ENCODE measurements at places on chromosomes 5 and 9.

GRCh38 chr5:132024789-132025402, 13.4 kb upstream of the ACSL6 start:
- peaks cover 16% of the 10 kb centered on the region for H3K4me1 ChIP-seq
- DNase-seq, result no peak
- H3K4me3 ChIP-seq, result no peak overlapping the region
- peaks cover under 1% of the 10 kb centered on the region for H3K36me3 ChIP-seq

DNA sequence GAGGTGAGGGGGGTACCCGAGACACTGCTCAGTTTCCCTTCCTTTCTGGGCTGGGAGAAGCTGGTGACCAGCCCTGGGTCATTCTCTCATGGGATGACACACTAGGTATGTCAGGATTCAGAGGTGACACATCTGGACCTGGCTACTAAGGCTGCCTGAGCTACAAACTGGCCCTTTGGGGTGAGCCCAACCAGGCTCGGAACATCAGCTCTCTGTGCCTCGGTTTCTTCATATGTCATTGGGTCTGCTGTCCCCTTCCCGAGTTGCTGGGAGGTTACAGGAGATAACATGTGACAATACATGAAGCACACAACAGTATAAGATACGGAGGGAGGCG, 11.8 kb downstream of the CARD19 start:
- H3K36me3 ChIP-seq, result peaks cover 28% of the 10 kb centered on the region
- H3K4me3 ChIP-seq, result no peak overlapping the region
- DNase-seq, result no peak
- H3K27ac ChIP-seq, result peak overlapping the region; percentile 39
- H3K27me3 ChIP-seq, result no peaks in the 10 kb centered on the region
- peaks cover 61% of the 10 kb centered on the region for H3K4me1 ChIP-seq

DNA sequence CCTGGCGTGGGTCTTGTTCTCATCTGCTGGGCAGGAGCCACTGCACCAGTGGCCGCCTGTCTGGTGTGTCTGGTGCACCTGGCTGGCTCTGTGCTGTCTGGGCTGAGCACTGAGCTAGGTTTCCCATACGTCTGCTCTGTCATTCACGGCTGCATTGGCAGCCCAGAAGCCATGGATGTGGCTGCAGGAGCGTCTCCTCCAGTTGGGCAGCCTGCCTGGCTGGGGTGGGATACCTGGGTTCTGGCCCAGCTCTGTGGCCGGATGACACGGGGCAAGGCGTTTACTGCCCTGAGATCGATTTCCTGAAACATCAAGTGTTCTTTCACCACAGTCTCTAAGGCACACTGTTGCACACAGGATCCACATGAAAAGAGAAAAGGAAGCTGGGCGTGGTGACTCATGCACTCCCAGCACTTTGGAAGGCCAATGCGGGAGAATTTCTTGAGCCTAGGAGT, 25.5 kb upstream of the SLC25A51 start:
- H3K27me3 ChIP-seq, result no peaks in the 10 kb centered on the region
- no peak overlapping the region for H3K4me3 ChIP-seq
- H3K36me3 ChIP-seq, result no peaks in the 10 kb centered on the region
- no peaks in the 10 kb centered on the region for H3K4me1 ChIP-seq
- H3K27ac ChIP-seq, result no peak overlapping the region

DNA sequence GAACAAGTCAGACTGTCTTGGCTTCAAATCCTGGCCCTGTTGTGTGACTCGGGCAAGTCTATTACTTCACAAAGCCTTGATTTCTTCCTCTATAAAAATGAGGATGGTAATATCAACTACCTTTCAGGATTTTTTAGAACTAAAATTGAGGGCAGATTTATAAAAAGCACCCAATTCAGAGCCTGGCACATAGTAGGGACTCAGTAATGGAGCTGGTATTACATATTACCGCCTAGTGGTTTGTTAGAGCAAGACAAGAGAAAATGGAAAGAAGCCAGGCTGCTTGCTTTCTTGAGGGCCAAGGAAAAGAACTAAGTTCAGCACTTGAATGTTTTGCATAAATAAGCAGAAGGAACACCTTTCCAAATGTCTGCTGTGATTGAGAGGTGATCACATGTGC, 19.4 kb downstream of the ZNF346 start:
- no peak overlapping the region for H3K4me3 ChIP-seq
- no peak overlapping the region for H3K27ac ChIP-seq
- no peaks in the 10 kb centered on the region for H3K27me3 ChIP-seq
- H3K36me3 ChIP-seq, result peaks cover 17% of the 10 kb centered on the region

DNA sequence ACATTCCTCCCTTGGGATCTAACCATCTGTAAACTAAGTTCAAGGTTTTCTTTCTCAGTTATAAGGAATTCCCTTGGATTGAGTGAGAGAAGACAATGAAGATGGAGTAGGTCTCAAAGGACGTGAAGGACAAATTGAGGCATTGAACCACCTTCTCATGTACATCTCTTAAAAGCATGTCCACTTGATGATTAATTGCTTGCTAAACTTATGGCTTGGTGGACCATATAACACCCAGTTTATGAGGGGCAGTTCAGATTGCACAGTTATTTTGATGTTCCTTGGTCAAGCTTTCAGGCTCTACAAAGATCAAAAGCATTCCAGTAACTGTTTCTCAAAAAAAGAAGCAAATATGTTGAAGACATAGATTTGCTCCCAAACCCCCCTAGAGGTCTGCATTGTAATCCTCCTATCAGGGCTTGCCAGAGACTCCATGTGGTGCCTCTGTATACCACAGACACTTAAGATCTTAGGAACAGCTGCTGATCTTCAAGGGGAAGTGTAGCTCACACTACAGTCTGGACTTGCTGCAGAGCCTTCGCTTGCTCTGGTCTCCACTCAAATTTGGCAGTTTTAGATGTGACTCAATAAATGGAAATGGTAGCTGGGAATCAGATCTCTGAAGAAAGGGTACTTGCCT, 56.9 kb upstream of the ALDH1A1 start:
- no peak overlapping the region for H3K4me3 ChIP-seq
- no peak for DNase-seq
- H3K4me1 ChIP-seq, result no peaks in the 10 kb centered on the region
- peaks cover 18% of the 10 kb centered on the region for H3K27me3 ChIP-seq
- no peaks in the 10 kb centered on the region for H3K36me3 ChIP-seq

- peaks cover 1% of the 10 kb centered on the region for H3K27me3 ChIP-seq
- no peak overlapping the region for H3K27ac ChIP-seq
- no peaks in the 10 kb centered on the region for H3K36me3 ChIP-seq
- no peak for DNase-seq
- H3K4me1 ChIP-seq, result no peaks in the 10 kb centered on the region
- H3K4me3 ChIP-seq, result no peak overlapping the region
Observed at GRCh38 chr5:179355976-179356974, 11.0 kb upstream of the ADAMTS2 start.

DNA sequence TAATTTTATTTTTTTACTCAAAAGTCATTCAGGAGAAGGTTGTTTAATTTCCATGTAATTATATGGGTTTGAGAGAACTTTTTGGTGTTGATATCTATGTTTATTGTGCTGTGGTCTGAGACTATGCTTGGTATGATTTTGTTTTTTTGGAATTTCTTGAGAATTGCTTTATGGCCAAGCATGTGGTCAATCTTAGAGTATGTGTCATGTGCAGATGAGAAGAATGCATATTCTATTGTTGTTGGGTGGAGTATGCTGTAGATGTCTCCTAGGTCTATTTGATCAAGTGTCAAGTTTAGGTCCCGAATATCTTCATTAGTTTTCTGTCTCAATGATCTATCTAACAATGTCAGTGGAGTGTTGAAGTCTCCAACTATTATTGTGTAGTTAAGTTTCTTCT, 134.9 kb downstream of the HMHB1 start:
- H3K27me3 ChIP-seq, result peaks cover 12% of the 10 kb centered on the region
- no peak overlapping the region for H3K4me3 ChIP-seq
- DNase-seq, result no peak
- no peaks in the 10 kb centered on the region for H3K36me3 ChIP-seq
- H3K4me1 ChIP-seq, result no peaks in the 10 kb centered on the region

DNA sequence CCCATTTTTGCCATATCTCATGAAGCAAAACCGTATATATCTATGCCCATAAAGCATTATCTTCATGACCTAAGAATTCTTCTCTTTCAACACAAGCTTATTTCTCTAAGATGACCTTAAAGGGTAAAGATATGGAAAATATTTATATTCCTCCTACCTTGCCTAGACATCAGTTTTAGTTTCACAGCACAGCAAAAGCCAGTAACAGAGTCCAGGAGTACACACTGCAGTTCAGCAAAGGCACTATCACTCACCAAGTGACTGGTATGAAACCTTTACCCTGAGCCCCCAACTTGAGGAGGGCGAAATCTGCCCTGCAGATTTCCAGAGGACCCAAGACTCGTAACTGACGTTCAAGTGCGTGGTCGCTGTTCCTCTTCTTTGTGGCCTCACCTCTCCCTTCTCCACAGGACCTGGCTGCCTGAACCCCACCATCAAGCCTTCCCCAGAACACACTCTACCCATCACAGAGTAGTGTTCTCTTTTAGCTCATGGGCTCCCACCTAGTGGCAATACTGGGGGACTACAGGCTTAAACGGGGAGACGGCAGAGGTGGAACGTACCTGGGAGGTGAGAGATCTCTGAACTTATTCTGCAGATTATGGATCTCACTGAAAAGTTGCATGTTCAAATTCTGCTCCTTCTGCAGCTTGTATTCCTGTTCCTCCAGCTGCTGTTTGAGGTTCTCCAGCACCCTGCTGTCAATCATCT, 141.0 kb downstream of the CDK5RAP2 start:
- no peaks in the 10 kb centered on the region for H3K27me3 ChIP-seq
- H3K27ac ChIP-seq, result no peak overlapping the region
- H3K4me1 ChIP-seq, result peaks cover 17% of the 10 kb centered on the region
- peaks cover 69% of the 10 kb centered on the region for H3K36me3 ChIP-seq

GRCh38 chr5:56693220-56693579, 122.1 kb upstream of the MAP3K1 start:
- no peak overlapping the region for H3K27ac ChIP-seq
- H3K4me3 ChIP-seq, result peak overlapping the region; percentile 2
- DNase-seq, result peak; percentile 39
- no peaks in the 10 kb centered on the region for H3K36me3 ChIP-seq
- H3K4me1 ChIP-seq, result peaks cover 65% of the 10 kb centered on the region

- H3K27ac ChIP-seq, result no peak overlapping the region
- no peaks in the 10 kb centered on the region for H3K27me3 ChIP-seq
- no peaks in the 10 kb centered on the region for H3K4me1 ChIP-seq
- DNase-seq, result no peak
- no peaks in the 10 kb centered on the region for H3K36me3 ChIP-seq
- no peak overlapping the region for H3K4me3 ChIP-seq
Observed at GRCh38 chr5:61298580-61298979, 33.5 kb upstream of the ZSWIM6 start.

- H3K4me1 ChIP-seq, result peaks cover 32% of the 10 kb centered on the region
- H3K27ac ChIP-seq, result no peak overlapping the region
- H3K4me3 ChIP-seq, result no peak overlapping the region
- no peak for DNase-seq
Observed at GRCh38 chr5:96655506-96655905, 6.7 kb upstream of the CAST start.

- no peaks in the 10 kb centered on the region for H3K4me1 ChIP-seq
- no peaks in the 10 kb centered on the region for H3K27me3 ChIP-seq
- H3K4me3 ChIP-seq, result no peak overlapping the region
- DNase-seq, result no peak
- no peak overlapping the region for H3K27ac ChIP-seq
Observed at GRCh38 chr5:144815131-144815530, 644.5 kb downstream of the KCTD16 start.

- H3K27ac ChIP-seq, result no peak overlapping the region
- no peak overlapping the region for H3K4me3 ChIP-seq
- no peaks in the 10 kb centered on the region for H3K27me3 ChIP-seq
- no peaks in the 10 kb centered on the region for H3K36me3 ChIP-seq
Observed at GRCh38 chr5:146000072-146000471, 63.7 kb downstream of the SH3RF2 start.

DNA sequence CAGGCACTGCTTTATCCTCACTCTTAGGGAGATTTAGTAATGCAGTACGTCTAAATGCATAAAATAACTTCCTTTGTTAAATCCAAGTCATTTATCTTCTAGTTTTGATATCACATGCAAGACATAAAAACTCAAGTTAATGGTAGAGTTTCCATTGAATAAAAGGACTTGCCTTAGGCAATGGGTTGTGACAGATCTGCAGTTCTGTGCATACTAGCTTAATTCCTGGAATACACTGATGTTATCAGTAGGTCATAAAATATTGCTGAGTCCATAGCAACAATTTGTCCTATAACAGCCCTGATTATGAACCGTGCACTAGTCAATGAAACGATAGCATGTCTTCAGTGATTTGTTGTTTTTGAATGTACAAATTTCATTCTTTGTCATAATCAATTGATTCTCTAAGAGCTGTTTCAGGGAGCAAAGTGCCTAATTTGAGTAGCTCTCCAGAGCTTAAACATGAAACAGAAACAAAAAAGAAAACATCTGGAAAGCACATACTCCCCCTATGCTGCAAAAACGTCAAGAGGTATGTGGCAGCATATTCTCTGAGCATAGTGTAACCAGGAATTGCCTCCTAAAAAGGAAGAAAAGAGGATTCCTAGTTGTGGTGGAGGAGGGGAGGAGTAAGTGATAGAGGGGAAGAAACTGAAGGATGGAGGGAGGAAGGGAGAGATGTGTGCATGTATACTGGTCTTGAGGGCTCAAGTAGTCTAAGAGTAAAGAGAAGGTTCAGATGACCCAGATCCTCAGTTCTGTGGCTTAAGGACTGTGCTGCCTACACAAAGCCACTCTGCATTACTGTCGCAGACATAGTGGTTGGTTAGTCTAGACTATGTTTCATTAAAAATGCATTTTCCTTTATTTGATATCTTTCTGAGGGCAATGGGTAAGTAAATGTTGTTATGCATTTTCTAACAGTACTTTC, 589.2 kb downstream of the PRR16 start:
- no peak overlapping the region for H3K27ac ChIP-seq
- no peaks in the 10 kb centered on the region for H3K36me3 ChIP-seq
- H3K4me3 ChIP-seq, result no peak overlapping the region

DNA sequence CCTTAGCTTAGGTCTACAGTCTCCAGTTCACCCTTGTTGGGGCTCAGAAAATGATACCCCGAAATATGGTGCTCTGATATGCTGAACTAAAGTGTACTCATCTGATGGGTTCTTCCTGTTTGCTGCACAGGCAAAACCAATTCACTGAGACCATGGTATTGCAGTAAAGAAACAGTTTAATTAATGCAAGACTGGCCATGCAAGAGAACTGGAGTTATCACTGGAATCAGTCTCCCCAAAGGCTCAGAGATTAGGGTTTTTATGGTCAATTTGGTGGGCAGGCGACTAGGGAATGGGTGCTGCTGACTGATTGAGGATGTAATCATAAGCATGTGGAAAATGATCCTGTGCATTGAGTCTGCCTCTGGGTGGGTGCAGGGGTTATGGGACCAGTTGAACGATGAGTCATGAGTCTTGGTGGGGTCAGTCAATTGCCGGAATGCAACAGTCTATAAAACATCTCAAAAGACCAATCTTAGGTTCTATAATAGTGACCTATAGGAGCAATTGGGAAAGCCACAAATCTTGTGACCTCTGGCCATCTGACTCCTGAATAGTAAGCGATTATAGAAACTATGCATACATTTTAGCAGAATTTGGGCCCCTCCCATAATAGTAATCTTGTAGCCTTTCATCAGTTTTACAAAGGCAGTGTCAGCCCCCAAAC, 113.0 kb upstream of the ANKRD55 start:
- H3K4me1 ChIP-seq, result peaks cover 62% of the 10 kb centered on the region
- no peak for DNase-seq
- H3K4me3 ChIP-seq, result no peak overlapping the region
- no peaks in the 10 kb centered on the region for H3K27me3 ChIP-seq
- peak overlapping the region; percentile 16 for H3K27ac ChIP-seq
- peaks cover 2% of the 10 kb centered on the region for H3K36me3 ChIP-seq

All from activated naive CD8-positive, alpha-beta T cell treated with anti-CD3 and anti-CD28 coated beads, Interleukin-2, amount 50 U/mL, for 24 hours (primary cell).